Activated naive CD4-positive, alpha-beta T cell treated with anti-CD3 and anti-CD28 coated beads, Interleukin-2, amount 50 U/mL, for 72 hours (primary cell): ENCODE measurements at places on chromosomes 1 and 21.
A peak's percentile ranks its signal among the peaks of the same experiment; 100 is the strongest.

DNA sequence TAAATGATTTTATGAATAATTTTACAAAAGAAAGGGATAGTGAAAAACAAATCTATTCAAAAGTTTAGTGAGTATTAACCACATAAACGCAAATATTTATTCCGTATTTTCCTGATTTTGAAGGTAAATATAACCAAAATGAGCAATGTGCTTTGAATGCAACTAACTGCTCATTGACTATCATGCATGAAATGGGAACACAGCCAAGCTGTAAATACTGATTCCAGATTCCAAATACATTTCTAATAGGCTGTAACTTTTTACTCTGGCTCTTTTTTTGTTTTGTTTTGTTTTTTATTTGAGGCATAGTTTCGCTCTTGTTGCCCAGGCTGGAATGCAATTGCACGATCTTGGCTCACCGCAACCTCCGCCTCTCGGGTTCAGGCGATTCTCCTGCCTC, 41.8 kb downstream of the SELENOF start:
- DNase-seq = no peak

DNA sequence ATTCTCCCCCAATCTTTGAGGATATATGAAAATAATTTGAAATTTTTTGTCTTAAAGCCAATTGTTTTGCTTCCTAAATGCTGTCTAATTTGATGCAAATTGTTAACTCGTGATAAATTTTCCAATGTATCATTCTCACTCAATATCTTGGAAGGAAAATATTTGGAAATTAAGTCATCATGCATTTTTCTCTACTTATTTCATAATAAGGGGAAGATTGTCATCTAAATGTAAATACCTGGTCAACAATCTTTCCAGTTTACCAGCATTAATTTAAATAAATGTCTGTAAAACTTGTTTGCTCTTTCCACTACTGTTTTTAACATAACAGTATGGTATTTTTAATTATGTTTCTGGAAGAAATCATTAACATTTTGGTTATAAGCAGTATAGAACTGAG, 78.3 kb upstream of the KCTD3 start:
- DNase-seq = no peak

- no peak for DNase-seq
Observed at GRCh38 chr1:158333405-158334155, 2.2 kb upstream of the CD1B start.

GRCh38 chr1:3477241-3477995, 23.0 kb downstream of the ARHGEF16 start:
- DNase-seq = no peak

DNA sequence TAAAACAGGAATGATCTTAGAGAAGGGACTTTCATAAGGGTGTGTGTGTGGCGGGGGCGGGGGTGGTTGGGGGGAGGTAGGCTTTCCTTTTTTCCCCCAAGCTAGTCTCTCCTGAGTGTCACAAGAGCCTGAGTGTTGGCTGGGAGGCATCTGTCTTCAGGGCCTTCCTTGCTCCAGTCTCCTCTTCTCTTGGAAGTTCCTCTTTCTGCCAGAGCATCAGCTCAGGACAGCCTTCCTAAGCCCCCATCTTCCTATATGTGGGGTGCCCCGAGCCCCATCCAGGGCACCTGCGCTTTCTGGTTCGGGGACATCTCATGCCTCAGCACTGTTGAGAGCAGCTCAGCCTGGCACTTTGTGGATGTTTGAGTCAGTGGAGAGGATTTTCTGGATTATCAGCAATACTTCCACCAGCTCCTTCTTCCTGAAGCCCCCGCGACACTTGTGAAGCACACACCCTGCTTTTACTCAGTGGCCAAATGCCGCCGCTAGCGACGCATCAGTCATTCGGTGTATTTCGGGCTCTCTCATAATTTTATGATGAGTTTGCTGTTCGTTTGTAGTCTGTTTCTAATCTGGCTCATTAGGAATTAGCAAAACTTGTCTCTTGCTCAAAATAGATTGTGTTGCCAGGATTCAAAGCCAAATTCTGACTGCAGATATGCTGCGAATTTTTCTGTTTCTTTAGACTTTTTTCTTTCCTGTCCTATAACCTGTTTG, 61.7 kb downstream of the GALNT2 start:
- DNase-seq = no peak

DNA sequence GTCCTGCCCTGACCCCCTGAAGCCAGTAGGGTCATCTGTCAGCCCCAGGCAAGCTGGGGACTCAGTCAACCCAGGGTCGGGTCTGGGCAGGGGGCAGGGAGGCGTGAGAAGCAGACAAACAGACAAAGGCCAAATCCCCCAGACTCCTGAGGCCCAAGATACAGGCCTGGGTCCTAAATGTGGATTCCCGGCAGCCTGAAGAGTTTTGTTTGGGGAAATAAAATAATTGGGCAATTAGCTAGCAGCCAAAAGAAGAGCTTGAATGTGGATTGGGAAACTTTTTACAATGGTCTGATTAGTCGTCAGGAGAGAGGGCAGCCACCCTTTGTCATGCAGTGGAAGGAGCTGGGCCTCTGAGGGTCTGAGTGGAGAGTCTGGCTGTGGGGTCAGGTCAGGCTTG, 4.5 kb upstream of the LEFTY2 start:
- no peak for DNase-seq

GRCh38 chr1:194117582-194117981, 931.2 kb upstream of the B3GALT2 start:
- no peak for DNase-seq

- no peak for DNase-seq
Observed at GRCh38 chr1:167510244-167510643, 8.1 kb downstream of the CD247 start.

DNA sequence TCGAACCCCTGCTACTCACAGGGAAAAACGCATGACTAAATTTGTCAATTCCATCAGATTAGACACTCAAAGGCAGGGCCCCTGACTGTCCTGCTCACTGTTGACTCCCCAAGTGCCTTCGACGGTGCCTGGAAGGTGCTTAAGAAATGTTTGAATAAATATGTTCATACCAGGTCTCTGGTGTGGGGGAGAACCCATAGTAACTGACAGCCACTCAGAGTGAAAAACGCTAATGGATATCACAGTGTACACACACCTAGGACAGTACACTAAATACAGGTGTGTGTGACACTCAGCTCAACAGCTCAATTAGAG, 39.7 kb upstream of the WASF2 start:
- DNase-seq = no peak

DNA sequence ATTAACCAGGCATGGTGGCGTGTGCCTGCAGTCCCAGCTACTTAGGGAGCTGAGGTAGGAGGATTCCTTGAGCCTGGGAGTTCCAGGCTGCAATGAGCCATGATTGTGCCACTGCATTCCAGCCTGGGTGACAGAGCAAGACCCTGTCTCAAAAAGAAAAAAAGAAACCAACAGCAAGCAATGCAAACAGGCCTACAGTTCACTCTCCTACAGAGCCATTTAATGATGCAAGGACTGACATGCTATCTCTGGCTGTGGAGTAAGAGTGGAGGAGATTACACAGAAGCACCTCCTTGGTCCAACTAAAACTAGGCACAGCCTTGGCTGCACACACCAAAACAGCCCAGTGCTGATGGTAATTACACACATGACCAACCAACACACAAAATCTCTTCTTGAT, 127.5 kb upstream of the SOD1 start:
- no peak for DNase-seq

GRCh38 chr21:29637134-29637533, 302.7 kb downstream of the GRIK1 start:
- no peak for DNase-seq

- DNase-seq = no peak
Observed at GRCh38 chr1:246295968-246296367, 211.1 kb downstream of the SMYD3 start.

DNA sequence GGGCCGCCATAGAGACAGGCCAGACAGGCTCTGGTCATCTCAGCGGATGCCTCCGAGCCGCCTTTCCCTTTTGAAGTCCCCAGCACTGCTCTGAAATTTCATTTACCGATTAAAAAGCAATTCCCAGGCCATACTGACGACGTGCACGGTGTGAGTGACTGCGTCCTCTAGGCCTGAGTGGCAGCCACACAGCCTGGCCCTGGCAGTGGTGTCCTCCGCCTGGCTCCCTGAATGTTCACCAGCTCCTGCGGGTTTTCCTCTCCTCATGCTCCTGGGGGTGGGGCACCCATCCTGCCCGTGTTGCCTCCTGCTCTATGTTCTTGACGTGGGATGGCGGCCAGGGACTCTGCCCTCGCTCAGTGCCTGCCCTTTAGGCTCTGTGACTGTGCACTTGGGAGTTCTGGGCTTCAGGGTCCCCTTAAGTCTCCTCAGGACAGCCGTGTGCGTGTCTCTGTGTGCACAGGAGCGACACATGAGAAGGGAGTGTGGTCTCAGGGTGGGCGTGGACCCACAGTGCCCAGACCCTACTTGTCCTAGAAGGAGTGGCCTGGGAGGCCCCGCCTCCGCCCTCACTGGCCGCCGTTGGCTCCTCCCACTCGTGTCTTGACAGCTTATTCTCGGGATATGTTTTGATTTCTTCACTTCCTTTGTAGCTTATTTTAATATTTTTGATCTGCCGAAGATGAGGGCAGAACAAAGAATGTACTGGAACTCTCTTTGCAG, 3.6 kb downstream of the SKI start:
- DNase-seq = peak; percentile 86

DNA sequence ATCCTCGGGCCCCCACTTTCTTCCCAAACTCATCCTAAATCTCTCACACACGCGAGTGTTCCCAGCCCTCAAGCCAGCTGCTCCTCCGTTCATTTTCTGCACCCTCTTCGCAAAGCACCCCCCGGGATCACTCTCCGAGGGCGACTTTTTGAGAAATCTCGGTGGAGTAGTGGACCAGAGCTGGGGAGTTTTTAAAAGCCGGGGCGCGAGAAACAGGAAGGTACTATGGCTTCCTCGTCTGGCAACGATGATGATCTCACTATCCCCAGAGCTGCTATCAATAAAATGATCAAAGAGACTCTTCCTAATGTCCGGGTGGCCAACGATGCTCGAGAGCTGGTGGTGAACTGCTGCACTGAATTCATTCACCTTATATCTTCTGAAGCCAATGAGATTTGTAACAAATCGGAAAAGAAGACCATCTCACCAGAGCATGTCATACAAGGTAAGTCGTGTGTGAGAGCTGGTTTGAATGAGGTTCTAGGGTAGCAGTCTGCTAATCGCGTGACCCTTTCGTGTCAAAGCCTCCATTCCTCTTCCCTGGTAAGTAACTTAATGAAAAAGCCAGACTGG, 800 bp downstream of the DR1 start:
- DNase-seq = no peak

- DNase-seq = peak; percentile 74
Observed at GRCh38 chr1:110196917-110197765, 13.0 kb upstream of the KCNC4 start.

- no peak for DNase-seq
Observed at GRCh38 chr21:38322311-38322950, 65.6 kb downstream of the KCNJ15 start.

DNA sequence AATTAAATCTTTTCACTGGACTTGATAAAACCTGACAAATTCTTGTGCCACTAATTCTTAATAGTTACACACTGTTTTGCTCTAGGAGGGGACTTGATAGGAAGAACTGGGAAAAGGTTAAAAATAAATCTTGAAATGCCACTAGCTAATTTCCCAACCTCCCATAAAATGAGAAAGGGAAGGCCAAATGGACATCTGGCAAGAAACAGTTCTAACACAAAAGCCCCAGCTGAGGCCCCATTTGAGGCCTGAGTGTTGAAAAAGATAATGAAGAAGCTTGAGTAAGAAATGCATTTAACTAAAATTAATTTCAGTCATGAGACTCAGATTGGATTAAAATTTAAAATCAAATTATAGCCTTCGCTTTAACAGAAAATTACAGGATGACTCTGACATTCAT, 11.2 kb upstream of the RAP1GAP start:
- DNase-seq = no peak

- no peak for DNase-seq
Observed at GRCh38 chr21:25323356-25323949, 283.8 kb downstream of the MRPL39 start.

DNA sequence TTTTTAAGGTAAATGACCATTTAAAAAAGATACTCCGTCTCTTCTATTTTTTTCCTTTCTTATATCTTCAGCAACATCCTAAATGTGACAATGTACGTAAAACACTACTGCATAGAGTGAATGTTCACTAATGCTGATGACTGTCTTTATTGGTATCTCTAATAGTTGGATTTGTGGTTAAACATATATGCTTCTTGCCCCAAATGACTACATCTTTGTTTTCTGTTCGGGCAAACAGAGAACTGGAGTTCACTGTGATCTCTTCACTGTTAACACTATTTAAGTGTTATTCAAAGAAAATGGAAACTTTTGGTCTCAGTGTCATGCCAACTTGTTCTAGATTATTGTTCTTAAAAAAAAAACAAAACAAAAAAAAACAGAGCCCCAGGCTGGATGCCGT, 109.4 kb downstream of the KIF26B start:
- DNase-seq = no peak

DNA sequence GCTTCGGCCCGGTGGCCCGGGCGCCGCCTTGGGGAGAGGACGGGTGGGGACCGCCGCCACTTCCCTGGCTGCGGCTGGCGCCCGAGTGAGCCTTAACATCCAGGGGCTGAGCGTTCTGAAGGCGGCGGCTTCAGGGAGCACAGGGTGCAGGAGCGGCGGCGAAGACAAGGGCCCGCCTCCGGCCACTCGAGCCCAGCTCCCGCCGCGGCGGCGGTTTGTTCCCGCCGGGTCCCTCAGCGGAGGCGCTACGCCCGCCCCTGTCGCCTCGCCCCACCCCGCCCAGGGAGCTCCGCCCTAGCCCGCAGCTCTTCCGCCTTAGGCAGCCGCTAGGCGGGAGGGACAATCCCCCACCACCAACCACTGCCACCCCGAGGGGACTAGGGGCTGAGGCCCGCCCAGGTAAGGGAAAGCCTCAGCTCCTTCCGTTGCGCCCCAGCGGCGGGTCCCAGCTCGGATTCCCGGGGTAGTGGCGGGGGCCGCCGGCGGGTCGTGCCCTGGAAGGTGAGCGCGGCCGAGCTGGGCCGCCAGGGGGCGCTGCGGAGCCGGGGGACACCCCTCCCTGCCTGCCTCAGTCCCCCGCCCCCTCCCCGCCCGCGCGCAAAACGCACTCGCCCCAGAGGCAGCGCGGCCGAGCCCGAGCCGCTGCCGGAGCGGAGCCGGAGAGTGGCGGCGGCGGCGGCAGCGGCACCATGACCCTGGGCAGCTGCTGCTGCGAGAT, at the start of gene FOXD2:
FOXD2 (plus strand) TSS at position 598 of the 718 bp plus-strand sequence; CDS start at position 690, 92 bp downstream.
- peak; percentile 93 for DNase-seq

DNA sequence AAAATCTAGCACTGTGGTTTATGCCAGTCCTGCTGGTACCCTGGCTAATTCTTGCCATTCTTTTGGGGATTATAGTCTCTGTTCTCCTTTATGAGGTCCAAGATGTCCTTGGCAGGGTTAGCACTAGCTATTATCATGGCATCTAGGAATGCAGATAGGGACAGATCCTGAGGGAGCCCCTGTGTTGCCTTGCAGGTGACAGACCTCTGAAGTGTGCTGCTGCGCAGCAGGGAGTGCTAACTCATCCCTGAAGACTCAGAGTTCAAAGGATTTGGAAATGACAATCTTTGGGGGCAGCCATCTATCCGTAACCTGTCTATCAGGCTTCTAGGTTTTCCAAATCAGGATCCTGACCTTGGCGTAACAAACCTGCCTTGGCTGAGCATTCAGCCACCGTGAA, 16.3 kb downstream of the ZFYVE9 start:
- DNase-seq = no peak

GRCh38 chr1:175520186-175520585, 223.2 kb downstream of the TNR start:
- DNase-seq = no peak

GRCh38 chr1:156590326-156591180, 1.0 kb upstream of the NAXE start:
- no peak for DNase-seq

GRCh38 chr1:234433563-234434285, 45.3 kb downstream of the TARBP1 start:
- no peak for DNase-seq
